ENCODE measurements at places on chromosomes 1 and 21.

- DNase-seq: no peak
Measured at GRCh38 chr21:34691390-34692032, 22.7 kb downstream of the CLIC6 start.

DNA sequence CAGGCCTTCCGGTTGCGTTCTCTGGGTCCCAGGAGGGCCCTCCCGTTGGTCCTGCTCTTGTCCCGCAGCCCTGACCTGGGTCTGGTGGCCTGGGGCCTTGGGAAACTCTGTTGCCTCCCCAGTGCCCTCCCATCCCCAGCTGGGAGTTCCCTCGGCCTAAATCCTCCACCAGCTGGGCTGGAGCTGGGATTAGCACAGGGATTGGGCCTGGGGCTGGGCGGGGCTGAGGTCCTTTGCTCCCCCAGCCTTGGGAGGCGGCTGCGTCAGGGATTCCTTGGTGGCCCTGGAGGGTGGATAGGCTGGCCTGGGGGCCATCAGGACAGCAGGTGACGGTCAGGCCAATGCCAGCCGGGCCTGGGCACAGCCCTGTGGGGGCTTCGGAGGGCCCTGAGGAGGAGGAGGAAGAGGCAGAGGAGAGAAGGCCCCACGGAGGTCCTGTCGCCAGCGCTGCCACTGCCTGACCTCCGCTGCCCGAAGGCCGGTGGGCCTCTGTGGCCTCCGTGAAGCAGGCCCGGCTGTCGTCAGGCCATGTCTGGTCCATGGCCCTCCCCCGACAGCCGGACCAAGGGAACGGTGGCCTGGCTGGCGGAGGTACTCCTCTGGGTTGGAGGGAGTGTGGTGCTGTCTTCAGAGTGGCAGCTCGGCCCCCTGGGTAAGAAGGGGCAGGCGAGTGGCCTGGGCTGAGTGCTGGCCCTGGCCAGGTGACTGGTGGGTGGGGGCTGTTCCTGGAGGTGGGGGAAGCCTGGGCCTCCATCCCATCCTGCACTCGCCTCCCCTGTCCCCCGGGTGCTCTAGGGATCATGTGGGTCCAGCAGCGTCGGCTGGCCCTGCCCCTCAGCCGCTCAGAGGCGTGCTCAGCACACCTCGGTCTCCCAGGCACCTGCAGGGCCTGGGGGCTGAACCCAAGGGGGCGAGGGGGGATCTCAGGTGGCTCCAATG, at the start of gene PLCH2:
Gene PLCH2, plus strand, starts transcription at position 229 of the 939 bp plus-strand sequence. Its CDS starts 300 bp downstream, at position 529.
- DNase-seq: no peak

GRCh38 chr21:26168371-26168770, 2.2 kb downstream of the APP start:
- no peak for DNase-seq

- no peak for DNase-seq
Measured at GRCh38 chr21:32712043-32712442, 15.8 kb downstream of the SYNJ1 start.

- no peak for DNase-seq
Measured at GRCh38 chr1:89938171-89939055, 56.5 kb upstream of the ZNF326 start.

DNA sequence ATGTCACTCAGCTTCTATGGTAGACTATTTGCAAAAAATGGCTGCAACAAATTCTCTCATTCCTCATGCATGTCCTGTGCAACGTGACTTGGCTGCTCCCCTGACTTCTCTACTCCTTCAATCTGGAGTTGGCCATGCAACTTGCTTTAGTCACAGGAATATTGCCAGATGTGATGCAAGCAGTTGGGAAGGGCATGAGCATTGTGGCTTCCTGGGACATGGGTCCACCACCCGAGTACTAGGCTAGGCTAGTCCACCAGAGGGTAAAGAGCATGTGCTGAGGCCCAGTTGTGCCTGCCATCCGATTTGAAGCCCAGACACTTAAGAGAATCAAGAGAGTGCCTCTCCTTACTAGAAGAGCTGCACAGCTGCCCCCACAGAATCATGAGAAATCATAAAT, 89.6 kb downstream of the DSCAM start:
- no peak for DNase-seq

GRCh38 chr1:40818264-40818961, 34.8 kb downstream of the KCNQ4 start:
- peak; percentile 89 for DNase-seq

- DNase-seq: no peak
Measured at GRCh38 chr1:16112596-16113555, 39.4 kb upstream of the FAM131C start.

DNA sequence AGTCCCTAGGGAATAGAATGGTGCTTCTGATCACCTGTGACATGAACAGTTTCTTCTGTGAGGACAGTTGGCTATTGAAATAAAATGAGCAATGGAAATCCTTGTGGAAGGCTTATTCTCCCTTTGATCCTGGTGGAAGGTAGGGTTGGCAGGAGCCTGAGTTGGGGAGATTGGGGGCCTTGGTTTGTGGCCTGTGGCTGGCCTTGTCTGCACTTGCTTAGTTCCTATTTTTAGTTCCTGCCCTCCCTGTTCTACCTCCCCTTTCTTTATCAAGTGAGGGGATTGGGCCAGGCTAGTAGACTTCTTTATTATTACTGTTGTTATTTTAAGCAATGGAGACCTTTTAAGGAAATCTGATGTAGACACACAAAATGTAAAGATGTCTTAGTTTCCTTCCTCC, 8.2 kb downstream of the DMRTB1 start:
- DNase-seq: no peak

DNA sequence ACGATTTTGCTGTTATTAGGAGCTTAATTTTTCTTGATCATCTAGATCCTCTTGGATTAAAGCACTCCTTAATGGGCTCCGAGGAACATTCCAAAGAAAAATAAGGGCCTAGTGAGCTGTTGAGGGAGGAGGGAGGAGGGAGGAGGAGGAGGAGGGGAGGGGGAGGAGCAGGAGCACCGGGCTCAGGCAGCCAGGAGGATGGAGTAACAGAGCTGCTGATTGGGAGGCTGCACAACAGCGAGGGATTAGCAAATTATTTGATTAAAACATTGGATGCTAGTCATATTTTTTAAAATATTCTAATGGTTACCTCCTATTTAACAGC, 302.1 kb upstream of the RRP15 start:
- DNase-seq: no peak

GRCh38 chr21:28436286-28436932, 556.3 kb downstream of the LTN1 start:
- no peak for DNase-seq
